ENCODE measurements at places on chromosomes 3 and 15.
A peak's percentile ranks its signal among the peaks of the same experiment; 100 is the strongest.

GRCh38 chr15:44064706-44065105 is 130.4 kb downstream of the FRMD5 start:
- DNase-seq, result no peak

- DNase-seq, result no peak
These were observed 39.5 kb downstream of the USP8 start for GRCh38 chr15:50463423-50464358.

DNA sequence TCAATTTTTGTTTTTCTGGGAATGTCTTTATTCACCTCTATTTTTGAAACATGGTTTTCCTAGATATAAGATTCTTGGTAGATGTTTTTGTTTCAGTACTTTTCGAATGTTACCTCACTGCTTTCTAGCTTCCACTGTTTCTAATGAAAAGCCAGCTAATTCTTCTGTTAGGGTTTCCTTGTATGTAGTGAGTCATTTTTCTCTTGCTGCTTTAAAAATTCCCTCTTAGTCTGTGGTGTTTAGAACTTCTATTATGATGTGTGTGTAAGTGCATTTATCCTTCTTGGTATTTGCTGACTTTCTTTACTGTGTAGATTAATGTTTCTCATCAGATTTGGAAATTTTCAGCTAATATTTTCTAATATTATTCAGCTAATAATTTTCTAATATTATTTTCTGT is 151.1 kb upstream of the OSTN start:
- no peak for DNase-seq

GRCh38 chr3:149581248-149581647 is 76.6 kb downstream of the WWTR1 start:
- no peak for DNase-seq

DNA sequence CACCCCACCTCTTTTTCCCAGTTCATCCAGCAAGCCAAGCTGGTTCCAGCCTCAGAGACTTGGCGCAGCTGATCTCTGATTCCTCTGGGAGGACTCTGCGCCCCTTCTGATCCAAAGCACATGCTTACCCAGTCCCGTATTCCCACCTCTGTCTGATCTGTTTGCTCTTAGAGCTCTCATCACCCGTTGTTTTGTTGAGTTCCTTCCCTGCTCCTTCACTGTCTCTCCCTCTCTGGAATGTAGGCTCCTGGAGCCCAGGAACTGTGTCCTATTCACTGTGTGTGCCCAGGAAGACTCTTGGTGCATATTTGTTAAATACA is 1.3 kb upstream of the ZXDC start:
- no peak for DNase-seq

DNA sequence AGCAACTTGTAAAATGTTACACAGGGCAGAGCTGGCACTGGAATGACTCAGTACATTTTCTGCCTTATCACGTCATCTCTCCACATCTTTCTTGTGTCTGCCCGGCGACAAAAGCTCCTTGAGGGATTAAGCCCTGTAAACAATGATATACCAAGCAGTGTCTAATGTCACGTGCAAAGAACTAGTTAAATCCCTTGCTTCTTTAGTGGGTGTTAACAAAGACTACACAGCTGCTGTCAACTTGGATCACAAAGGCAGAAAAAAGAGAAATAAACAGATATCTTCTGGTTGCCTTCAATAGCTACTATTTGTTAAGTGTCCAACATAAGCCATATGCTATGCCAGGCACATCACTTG is 48.1 kb upstream of the FRMD4B start:
- no peak for DNase-seq

GRCh38 chr3:17714473-17714872 is 28.0 kb downstream of the TBC1D5 start:
- DNase-seq, result no peak

- no peak for DNase-seq
These were observed 47.8 kb downstream of the ACAA1 start for GRCh38 chr3:38089163-38089562.

GRCh38 chr3:98574132-98574531 is 19.3 kb downstream of the CPOX start:
- no peak for DNase-seq

- no peak for DNase-seq
These were observed 25.4 kb downstream of the IFT80 start for GRCh38 chr3:160373655-160374054.

- no peak for DNase-seq
These were observed 67.4 kb downstream of the GRIP2 start for GRCh38 chr3:14472471-14473351.

DNA sequence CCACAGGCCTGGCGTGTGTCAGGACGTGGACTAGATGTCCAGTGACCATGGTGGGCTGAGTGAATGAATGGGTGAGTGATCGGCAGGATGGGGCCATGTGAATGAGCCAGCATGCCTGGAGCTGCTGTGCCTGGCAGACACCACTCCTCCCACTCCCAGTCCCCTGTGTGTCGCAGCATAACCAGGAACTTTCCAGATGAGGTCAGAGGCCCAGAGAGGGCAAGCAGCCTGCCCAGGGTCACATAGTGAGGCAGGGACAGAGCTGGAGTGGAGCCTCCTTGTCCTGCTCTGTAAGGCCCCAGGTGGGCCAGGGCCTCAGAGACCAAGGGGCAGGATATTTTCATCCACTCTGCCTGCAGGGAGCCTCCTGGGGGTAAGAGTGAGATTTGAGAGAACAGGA is 6.4 kb downstream of the IQSEC1 start:
- DNase-seq, result no peak

DNA sequence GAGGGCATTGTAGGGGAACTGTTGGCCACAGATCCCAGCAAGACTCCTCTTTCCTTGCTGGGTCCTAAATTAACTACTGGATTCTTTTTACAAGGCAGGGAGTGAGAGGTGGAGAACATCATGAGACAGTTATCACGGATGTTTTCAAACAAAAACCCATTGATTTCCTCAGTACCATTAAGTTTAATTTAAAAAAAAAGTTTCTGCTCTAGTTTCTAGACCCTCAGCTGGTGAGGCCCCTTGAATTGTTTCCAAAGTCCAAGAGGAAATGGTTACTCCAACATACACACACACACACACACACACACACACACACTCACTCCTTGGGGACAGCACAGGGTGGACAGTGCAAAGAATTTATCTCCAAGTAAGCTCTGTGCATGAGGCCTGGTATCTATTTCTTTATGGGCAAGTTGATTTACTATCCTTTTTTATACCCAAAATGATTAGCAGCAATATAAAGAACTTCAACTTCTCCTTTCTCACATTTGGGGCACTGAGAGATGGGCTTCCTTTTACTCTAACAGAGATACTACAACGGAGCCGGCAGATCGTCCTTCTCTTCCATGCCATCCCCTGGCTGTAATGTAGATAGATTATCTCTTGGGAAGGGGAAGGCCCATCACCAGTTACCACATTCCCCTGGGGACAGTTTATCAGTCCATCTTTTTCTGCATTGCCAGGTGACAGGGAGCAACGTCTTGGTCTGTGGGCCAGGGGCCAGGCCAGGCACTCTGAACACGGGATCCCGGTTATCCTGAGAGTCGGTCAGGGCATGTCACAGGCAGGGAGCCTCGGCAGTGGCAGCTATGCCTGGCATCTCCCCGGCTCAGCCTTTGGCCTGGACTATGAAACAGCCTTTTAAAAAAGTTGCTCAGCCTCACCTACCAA is 54.7 kb downstream of the CORO2B start:
- no peak for DNase-seq

GRCh38 chr3:138068046-138068445 is 47.4 kb downstream of the DZIP1L start:
- DNase-seq, result no peak

DNA sequence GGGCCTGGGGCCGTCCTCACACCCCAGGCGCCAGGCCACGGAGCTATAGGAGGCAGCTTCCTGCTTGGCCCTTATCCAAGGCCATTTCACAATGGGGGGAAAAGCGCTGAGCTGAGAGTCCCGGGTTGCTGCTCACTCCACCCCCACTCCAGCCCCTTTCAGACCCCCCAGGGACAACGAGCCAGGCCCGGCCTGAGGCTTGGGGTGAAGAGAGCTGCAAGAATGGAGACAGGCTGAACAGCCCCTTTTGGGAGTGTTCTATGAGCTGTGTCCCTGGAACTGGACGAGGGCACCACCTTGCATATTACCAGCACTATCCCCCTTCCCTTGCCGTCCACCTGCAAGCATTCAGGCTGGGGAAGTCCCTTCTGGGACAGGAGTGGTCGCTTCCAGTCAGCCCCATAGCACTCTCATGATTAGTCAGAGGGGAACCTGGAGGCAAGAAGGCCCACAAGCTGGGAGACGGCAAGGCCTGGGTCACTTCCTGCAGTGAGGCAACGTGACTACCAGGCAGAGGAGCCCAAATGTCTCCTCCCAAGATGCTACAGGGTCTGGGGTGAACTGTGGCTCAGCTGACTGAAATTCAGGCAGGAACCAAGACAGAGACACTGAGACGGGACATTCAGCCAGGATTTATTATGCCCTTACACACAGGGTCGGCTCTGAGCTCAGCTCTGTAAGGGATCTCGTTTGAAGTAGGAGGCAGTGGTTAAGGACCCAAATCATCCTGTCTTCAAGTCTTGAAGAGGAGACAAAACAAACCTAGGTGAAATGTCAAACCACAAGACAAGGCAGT is 8.6 kb upstream of the SRP14 start:
- peak; percentile 77 for DNase-seq

GRCh38 chr15:40285151-40285550 is 2.3 kb upstream of the ANKRD63 start:
- DNase-seq, result no peak

DNA sequence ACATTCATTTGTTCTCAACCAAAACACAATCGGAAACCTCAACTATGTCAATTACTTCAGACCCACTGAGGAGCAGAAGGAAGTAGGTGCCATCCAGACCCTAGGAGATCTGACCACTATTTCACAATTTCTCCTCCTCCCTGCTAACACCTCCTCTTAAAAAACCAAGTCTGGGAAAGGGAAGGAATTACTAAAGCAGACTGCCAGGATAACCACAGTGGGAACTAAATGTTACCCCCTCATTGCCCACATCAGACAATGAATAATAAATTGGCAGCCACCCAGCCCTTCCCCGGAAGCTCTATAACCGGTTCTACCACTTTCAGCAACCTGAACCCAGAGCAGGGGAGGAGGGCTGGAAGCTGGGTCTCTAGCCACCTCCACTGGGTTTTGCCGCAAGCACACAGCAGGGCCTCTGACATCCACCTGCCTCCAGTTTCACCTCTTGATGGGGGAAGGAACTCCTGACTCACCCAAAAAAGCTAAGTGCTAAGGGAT is 17.6 kb downstream of the C15orf62 start:
- DNase-seq, result no peak

- DNase-seq, result no peak
These were observed 562.6 kb downstream of the ZNF385D start for GRCh38 chr3:21188459-21188858.

DNA sequence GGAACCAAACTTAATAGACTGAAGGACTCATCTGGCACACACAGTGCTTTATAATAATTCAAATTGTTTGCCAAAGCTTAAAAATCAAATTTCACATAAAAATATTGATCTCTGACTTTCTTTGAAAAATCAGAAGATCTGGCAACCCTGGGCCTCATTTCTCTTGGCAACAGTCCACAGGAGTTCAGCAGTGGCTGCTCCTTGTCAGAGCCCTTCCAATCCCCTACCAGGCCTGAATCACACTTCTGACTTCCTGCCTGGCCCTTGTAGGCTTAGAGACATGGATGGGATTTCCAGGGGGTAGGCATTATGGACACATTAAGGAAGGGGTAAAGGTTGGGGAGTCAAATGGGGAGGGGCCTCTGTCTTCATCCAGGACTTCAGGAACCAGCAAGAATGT is 55.5 kb downstream of the PLS1 start:
- DNase-seq, result no peak

DNA sequence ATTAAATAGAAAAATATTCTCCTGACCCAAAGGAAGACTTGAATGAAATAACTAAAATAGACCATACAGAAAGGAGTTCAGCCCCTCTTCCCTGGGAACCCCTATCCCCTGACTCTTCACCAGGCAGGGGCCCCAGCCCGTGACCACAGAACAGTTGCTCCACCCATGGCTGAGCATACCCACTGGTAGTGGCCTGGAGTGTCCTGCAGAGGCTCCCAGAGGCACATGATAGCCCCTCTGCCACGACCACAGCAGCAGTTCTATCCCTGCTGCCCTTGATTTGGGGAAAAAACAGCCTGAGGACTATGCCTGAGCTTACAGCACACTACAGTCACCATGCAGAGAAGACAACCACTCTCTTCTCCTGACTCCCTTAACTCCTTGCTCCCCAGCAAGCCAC is 31.8 kb downstream of the TTC14 start:
- no peak for DNase-seq

DNA sequence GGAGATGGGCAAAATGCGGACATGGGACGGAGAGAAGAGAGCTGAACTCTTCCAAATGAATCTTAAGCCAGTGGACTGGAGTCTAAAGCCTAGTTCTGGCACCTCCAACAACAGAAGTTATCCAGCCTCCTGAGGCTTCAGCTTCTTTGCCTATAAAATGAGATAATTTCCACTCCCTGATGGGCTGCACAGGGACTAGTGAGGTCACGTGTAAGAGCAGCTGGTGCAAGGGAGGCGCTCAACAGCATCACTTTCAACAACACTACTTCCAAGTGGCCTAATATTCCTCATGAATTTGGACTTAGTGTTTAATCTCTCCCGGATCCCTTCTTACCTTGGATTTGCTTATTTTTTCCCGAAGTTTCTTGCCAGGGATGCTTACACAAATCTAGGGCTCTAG is 8.7 kb downstream of the CXCR6 start:
- DNase-seq, result no peak

GRCh38 chr3:119630880-119631329 is 29.5 kb downstream of the POPDC2 start:
- no peak for DNase-seq

GRCh38 chr3:112688085-112688769 is 47.3 kb upstream of the CCDC80 start:
- no peak for DNase-seq

DNA sequence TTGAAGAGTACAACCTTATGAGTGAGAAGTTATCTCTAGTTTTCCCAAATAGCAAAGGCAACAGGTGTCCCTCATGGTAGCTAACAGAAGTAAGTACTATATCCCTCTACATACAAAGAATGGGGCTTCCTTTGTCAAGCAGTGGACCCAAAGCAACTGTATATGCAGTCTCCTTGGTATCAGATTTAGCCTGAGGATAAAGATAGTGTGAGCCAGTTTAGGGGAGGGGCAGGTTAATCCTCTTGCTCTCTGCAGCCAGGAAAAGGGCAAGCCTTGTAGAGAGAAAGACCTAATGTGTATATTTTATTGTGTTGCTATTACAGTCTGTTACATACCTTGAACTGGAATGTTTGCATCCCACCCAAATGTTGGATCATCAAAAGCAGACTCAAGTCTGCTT is 117.9 kb upstream of the COL8A1 start:
- DNase-seq, result no peak

- DNase-seq, result no peak
These were observed 95.2 kb downstream of the SPATA16 start for GRCh38 chr3:173045770-173046382.

- no peak for DNase-seq
These were observed 6.9 kb upstream of the CA12 start for GRCh38 chr15:63388511-63388910.

Measured in CD4-positive, alpha-beta T cell treated with Interferon gamma for 1 hour (primary cell).